ENCODE measurements at places on chromosomes 11 and 22.

DNA sequence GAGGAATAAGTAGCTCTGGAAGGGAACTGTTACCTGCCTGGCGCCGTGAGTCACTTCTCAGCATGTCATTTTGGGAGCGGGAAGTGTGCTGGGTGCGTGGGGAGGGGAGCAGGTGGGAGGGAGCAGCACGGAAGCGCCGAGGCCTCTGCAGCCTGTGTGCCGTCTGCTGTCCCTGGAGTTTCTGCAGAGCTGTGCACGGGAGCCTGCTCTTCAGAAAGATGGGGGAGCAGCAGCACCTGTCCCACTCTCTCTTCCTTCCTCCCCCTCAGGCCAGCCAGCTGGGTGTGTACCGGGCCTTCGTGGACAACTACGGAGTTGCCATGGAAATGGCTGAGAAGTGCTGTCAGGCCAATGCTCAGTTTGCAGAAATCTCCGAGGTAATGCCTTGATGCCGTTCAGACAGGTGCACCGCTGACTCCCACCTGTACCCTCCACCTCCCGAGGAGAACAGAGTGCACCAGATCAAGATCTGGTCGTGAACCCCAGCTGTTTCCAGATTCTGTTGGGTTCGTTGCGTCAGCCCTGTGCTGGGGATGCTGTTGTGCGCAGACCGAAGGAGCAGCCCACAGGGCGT, 87.9 kb downstream of the BCR start:
- no peak for DNase-seq

- DNase-seq, result no peak
Observed at GRCh38 chr11:17696741-17697140, 22.6 kb upstream of the MYOD1 start.

GRCh38 chr22:26671317-26672059, 14.1 kb downstream of the MIAT start:
- DNase-seq, result no peak

DNA sequence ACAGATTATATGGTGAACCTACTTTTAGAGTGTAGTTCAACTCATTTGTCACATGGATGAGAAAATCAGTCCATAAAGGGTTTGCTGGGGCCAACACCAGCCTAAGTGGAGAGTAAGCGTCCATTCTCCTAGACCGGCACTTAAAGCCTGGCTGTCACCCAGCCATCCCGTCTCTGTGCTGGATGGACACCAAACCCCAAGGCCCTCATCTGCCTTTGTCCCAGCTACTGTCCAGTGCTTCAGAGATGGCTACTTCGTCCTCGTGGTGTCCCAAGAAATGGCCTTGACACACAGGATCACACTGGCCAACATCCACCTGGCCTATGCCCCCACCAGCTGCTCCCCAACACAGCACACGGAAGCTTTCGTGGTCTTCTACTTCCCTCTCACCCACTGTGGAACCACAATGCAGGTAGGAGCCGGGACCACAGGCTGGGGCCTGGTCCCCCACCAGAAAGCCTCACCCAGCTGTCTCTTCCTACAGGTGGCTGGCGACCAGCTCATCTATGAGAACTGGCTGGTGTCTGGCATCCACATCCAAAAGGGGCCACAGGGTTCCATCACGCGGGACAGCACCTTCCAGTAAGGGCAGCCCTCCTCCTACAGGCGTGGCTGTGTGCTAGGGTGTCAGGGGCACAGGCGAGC, 3.5 kb downstream of the ZP1 start:
- DNase-seq, result no peak

DNA sequence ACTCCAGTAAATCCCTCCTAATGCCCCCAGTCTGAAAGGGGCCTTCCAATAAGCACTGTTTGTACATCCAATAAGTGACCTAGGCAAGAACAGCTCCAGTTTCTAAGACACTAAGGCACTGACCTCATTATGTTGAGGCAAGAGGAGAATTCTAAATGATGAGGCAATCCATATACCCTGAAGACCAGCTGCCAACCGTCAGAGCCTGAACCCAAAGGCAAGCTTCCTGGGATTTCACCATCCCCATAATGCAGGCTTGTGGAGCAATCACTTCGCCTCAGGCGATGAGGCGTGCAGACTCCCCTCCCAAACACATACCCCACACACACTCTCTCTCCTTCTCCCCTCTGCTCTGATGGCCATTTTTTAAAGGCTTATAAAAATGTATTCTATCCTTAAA, 49.5 kb downstream of the LGR4 start:
- DNase-seq, result no peak

GRCh38 chr22:38489561-38490145, 16.5 kb downstream of the DDX17 start:
- no peak for DNase-seq

DNA sequence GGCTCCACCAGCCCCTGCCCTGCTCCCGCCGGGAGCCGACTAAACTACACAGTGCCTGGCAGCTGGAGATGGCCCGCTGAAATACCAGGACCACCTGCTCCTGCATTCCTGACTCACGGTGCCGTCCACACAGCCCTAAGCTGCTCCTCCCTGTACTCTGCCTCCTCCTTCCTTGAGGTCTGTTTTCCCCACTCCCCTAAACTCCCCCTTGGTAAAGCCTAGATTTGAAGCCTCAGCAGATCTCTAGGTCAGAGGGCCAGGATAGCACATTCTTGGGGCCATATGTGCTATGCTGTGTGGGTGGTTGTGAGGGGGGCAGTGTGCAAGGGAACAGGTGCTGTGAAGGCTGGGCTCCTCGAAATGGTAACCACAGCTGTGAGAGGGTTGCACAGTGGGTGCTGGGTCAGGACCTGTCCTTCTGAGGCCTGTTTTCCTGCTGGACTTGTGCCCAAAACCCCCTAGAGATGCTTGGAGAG, 9.7 kb downstream of the LRFN4 start:
- no peak for DNase-seq

- DNase-seq, result no peak
Observed at GRCh38 chr11:110331626-110332025, 35.2 kb upstream of the RDX start.

- DNase-seq, result peak; percentile 17
Observed at GRCh38 chr11:57224537-57224936, 12.5 kb downstream of the APLNR start.

GRCh38 chr11:61746442-61747191, 5.8 kb upstream of the MYRF start:
- DNase-seq, result no peak

DNA sequence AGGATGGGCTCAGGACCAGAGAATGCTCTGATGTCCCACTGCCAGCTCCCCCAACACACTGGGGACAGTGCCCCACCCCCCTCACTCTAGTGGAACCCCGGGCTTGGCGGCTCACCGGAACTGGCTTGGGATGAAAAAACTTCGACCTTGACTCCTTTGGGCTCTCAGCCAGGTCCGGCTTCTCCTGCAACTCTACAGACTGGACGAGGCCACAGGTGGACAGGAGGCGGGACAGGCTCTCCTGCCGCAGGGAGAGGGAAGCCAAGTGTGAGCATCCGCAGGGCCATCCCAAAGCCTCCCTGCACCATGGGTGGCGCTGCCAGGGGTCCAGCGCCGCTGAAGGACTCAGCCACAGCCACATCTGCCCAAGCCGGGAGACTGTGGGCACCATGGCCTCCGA, 3.7 kb downstream of the RRP7A start:
- no peak for DNase-seq

- DNase-seq, result peak; percentile 42
Observed at GRCh38 chr11:68212421-68213134, 518 bp downstream of the KMT5B start.

GRCh38 chr11:117941976-117942654, 12.9 kb upstream of the TMPRSS13 start:
- no peak for DNase-seq

GRCh38 chr11:31132531-31133421, 236.8 kb downstream of the DCDC1 start:
- DNase-seq, result no peak

All from kidney glomerular epithelial cell (primary cell).